ENCODE measurements at places on chromosomes 5 and 9.

- DNase-seq: no peak
Measured at GRCh38 chr5:172801179-172801671, 30.2 kb upstream of the DUSP1 start.

GRCh38 chr5:72353046-72353445, 32.9 kb downstream of the PTCD2 start:
- DNase-seq: no peak

DNA sequence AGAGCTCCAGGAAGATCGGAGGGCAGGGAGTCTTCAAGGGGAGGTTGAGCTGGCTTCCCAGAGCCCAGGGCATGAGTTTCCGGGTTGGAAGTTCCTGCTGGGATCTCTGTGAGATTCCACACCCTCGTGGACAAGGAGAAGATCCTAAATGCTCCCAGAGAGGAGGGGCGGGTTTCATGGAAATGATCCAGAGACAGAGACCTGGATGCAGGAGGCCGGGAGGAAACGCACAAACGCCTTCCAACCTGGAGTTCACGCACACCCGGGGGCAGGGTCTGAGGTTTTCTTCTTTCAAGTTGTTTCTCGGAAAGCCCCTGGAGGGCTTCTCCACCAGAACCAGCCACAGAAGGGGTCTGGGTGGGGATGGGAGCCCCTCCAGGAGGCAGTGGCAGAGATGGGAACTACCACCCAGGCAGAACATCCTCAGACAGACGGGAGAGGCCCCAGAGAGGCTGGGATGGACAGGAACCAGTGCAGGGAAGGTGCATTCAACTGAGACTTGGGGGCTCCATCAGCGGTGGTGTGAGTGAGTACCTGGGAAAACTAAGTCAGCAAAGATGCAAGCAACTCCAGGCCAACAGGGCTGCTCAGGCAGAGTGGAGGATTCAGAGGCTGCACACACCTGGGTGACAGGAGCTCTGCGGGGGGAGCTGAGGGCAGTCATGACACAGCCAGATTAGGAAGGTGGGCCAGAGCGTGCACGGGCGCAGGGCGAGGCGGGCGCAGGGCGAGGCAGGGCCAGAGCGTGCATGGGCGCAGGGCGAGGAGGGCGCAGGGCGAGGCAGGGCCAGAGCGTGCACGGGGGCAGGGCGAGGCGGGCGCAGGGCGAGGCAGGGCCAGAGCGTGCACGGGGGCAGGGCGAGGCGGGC, 52.1 kb upstream of the EXOC3 start:
- no peak for DNase-seq

DNA sequence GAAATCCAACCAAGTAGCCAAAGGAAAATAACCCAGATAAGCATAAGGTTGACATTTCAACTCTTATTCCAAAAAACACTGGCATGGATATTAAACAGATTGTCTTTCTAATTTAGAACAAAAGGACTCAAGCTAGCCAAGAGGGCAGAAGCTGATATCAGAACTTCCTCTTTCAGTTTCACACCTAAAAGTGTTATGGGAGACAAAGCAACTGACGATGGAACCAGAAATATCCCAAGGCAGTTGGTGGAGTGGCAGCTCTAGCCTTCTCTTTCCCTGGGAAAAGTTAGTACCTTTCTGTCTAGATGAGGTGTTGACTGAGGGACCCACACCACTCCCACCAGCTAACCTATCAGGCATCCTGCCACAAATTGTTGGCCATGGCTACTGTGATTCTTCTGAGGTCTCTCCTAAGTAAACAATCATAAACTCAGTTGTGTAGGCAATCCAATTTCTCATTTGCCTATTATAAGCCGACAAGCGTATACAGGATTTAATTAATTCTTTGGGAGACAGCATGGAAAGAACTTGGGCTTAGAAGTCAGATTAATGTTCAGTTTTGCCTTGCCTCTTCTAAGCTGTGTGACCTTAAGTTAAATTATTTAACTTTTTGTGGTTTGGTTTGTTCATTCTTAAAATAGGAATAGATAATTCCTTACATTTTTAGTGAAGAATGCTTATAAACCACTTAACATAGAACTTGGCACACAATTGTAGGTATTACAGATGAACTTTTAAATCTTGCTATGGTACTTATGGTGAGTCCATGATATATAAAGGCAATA, 110.9 kb upstream of the ADAMTSL1 start:
- peak; percentile 31 for DNase-seq

- DNase-seq: no peak
Measured at GRCh38 chr5:15718421-15719179, 218.6 kb downstream of the FBXL7 start.

- DNase-seq: no peak
Measured at GRCh38 chr9:137825324-137825989, 52.1 kb upstream of the CACNA1B start.

DNA sequence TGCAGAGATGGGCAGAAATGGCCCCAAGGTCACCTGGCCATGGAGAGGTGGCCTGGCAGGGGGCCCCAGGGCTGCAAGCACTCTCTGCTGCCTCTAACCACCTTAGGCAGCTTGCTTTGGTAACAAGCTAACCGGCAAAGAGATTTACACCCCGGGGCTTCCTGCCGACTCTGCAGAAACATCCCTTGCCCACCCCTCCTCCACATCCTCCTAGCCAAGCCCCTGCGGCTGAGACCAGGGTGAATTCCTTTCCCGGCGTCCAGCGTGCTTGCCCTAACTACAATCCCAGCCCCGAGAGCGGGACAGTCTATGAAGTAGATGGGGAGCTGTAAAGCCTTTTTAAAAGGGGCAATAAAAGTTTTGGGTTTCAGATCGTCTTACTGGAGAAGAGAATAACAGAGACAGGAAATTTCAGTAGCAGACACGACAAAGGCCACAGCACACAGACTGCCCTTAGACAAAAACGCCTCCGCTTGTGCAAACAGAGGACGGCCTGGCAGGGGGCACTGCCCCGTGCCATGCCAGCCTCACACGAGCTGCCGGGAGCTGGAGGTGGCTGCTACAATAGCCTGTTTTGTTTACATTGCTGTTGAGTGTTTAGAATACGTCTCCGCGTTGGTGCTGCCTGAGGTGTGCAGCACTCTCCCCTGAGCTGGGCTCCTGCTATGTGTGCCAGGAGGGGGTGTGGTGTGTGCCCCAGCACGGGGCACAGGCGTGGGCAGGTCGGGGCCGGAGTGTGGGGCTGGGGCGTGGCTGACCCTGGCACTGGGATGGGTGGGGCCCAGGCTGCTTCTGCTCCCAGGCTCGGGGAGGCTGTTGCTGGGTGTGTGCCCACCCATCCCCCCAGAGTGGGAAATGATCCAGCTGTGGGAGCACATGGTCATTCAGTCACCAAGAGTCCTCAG, 15.3 kb downstream of the MYMK start:
- DNase-seq: peak; percentile 77

DNA sequence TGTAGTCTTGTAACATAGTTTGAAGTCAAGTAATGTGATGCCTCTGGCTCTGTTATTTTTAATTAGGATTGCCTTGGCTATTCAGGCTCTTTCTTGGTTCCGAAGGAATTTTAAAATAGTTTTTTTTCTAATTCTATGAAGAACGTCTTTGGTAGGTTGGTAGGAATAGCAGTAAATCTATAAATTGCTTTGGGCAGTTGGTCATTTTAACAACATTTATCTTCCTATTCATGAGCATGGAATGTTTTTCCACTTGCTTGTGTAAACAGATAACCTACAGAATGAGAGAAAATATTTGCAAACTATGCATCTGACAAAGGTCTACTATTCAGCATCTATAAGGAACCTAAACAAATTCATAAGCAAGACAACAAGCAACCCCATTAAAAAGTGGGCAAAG, 173.2 kb upstream of the TRPC7 start:
- DNase-seq: no peak

Data from globus pallidus (tissue), 1 donor.